ENCODE measurements at places on chromosomes 7 and 10.

- DNase-seq = no peak
Observed at GRCh38 chr10:114974625-114975024, 36.6 kb downstream of the TRUB1 start.

DNA sequence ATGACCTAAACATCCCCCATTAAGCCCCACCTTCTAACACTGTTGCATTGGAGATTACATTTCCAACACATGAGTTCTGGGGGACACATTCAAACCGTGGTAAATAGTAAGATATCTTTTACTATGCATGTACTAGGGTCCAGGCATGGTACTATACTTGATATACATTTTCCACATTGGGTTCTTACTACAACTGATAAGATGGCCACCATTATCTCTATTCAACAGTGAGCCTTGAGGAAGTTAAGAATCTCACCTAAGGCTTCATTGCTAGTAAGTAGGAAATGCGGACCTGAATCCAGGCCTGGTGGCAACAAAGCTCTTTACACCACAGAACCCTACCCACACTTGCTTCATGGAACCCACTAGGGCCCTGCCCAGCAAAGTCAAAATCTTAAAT, 5.7 kb downstream of the PANK1 start:
- DNase-seq = no peak

- DNase-seq = no peak
Observed at GRCh38 chr10:122617476-122618270, 57.1 kb downstream of the DMBT1 start.

DNA sequence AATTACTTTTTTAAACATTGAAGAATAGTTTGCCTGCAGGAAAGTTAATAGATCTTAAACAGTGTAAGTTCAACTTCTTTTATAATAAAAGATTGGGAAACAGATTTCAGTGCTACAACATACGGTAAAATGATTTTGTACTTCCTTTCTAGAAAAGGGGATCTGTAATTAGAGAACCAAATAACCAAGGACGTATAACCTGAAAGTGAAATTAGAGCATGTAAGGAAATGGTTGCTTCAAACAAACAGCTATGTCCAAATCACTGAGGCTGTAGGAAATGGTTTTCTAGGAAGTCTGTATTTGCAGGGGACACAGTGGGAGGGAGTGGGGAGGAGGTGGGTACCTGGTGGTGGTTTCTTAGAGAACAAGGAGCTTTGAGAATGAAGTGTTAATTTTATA, 57.9 kb upstream of the EXOC6 start:
- no peak for DNase-seq

GRCh38 chr7:5396542-5396941, 27.1 kb downstream of the TNRC18 start:
- DNase-seq = no peak

GRCh38 chr7:44155191-44156185, 14.4 kb upstream of the MYL7 start:
- no peak for DNase-seq

- no peak for DNase-seq
Observed at GRCh38 chr7:75814407-75814947, 871 bp upstream of the CCL24 start.

All from activated gamma-delta T cell (primary cell).